ENCODE measurements at places on chromosomes 2 and 18.

DNA sequence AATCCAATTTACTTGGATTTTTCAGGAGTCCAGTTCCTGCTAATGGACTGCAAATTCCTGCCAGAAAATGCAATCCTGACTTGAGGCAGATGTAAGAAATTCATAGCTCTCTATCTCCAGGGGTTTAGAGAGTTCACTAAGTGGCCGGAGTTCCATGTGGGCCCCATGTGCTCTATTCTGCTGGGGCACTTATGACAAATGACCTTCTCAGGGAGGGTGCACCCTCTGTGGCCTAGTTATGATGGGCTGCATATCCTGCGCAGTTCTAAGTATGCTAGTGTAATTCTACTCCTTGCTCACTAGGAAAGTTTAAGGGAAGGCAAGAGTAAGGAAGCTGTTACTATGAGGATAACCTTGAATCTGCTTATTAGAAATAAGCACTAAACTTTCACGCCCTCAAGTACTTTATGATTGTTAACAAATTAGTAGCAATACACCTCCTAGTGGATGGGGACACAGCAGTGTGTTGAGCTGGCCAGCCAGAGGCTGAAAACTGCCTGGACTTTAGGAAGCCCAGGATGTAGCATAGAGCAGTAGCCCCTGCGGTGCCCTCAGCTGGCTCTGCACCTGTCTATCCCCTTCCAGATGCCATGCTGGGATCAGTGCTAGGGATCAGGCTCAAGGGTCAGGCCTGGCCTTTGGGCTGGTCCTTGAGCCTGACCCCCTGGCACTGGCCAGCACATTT lies 14.4 kb downstream of the SMYD1 start:
- DNase-seq = no peak

DNA sequence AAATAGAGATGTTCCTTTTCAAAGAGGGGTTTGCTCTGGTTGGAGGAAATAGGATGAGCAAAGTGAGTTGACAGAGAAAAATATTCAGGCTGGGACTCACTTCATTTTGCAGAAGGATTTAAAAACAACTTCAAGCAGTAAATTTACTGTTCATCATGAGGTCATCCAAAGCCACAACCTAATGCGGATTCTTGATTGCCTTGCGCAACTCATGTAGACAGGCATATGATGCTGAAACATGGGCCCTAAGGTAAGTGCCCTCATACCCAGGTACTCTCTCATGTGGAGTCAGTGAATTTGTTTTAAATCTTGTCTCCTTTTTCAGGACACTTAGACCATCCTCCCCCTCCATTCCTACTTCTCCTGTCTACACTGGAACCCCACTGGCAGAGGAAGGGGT lies 51.9 kb upstream of the LYPD1 start:
- no peak for DNase-seq

- DNase-seq = no peak
Observed at GRCh38 chr2:176662753-176663152, 393.5 kb downstream of the MTX2 start.

DNA sequence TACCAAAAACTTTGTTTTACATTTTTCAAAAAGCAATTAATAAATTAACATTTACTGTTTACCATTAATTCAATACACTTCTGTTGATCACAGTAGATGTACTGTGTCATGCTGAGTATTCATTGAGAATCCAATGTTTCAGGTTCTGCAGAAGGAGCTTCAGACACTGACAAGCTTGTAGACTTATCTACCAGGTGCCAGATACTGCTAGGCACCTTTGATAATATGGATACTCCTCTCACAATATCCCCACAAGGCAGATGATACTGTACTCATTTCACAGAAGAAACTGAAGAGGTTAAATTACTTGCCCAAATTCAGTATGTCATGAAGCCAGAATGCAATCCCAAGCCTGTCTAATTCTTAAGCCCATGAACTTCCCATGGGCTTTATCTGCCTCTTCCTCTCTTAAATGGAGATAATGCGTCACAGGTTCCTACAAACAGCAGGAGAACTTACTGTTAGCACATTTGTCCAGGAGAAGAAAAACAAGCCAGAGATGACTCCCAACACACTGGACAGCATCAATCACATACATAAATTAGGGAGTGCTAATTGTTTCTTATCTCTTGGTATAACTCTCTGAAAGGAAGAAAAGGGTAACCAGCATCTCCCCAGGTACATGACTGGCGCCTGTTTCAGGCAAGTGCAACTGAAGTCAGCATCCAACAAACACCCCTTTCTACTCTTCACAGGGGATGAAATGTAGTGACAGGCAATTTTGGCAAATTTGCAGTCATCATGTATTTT lies 27.4 kb downstream of the ITSN2 start:
- DNase-seq = no peak

GRCh38 chr2:65916177-65916576 lies 483.8 kb upstream of the SPRED2 start:
- DNase-seq = no peak

DNA sequence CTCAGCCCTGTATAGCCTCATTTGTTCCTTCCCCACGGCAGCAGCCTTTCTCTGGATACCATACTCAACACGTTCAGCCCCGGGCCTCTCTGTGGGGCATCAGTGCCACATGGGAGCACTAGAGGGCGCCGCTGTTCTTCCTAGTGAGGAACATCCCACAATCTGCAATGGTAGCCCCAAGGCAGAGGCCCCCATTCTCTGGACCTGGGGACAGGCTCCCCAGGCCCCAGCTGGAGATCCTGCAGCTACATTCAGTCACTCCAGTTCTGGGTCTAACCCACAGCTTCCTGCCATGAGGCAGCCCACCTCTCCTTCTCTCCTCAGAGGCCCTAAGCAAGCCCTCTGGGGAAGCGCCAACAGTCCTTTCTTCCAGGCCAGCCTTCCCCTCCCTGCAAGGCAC lies 14.2 kb upstream of the SFXN5 start:
- no peak for DNase-seq

DNA sequence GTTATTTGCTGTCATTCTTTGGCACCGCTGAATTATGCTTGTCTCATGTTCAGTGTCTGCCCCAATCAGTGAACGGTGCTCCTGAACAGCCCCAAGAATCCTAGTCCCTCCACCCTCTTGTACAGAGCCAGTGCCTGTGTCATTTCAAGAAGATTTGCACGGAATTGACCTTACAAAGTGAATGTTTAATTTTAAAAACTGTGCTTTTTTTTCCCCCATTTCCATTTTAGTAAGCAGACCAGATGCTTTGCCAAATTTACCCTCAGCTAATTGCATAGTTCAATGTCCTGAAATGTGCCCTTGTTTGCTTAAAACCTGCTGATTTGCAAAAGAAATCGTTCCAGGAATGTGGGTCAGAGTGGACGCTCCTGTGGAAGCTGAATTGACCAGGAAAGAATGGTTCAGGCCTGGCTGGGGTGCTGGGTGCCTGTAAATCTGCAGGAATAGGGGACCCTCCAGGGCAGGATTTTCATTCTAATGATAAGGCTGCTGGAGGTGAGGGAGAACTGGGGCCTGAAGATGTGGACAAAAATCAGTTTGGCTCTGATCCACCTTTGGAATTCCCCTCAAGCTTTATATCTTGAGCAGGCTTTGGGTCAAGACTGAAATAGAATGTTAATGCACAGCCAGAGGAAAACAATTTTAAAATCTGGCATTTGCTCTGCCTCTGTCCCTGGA lies 20.1 kb downstream of the TMEM17 start:
- no peak for DNase-seq

All from LNCaP clone FGC (cell line).